Endodermal cell (in vitro differentiated cells): ENCODE measurements at places on chromosomes 2 and 18.

DNA sequence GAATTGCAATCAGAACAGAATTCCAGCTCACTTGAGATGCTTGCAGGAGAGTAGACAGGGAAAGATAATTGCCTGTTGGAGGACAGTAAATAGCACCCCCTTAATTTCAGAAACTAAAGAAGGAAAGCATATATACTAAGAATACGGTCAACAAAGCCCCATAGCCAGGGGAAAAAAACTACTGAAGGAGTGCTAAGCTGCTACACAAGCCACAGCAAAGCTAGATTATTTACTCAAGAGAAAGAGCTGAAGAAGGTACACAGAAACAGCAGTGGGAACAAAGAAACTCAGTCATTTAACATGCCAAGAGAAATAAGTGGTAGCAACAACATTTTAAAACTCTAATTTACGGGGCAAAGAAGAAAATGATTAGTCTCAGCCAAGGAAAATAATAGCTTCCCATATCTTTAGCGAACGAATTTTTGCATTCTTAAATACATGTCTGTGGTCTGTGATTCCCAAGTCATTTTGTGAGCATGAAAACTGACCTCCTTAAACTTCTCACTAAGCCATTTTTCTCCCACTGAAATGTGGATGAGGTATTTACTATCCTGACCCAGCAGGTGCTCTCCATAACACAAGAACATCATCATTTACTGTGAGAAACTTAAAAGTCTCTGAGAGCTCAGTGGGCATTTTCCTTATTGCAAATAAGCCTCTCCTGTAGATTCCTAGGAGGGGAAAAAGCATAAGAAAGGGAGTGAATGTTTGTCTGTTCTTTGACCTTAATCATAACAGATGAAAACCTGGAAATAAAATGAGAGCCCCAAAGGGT is 196.0 kb downstream of the PAX3 start:
- DNase-seq, result no peak

DNA sequence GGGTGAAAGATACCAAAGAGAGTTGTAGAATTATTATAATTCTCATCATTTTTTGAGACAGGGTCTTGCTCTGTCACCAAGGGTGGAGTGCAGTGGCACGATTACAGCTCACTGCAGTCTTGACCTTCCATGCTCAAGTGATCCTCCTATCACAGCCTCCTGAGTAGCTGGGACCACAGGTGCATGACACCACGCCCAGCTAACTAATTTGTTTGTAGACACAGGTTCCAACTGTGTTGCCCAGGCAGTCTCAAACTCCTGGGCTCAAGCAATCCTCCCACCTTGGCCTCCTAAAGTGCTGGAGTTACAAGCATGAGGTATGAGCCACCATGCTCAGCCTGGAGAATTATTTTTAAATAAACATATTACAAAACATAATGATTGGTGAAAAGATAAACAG is 92.8 kb upstream of the MSH6 start:
- no peak for DNase-seq

- no peak for DNase-seq
These were observed 25.9 kb downstream of the COLEC11 start for GRCh38 chr2:3620834-3621233.

DNA sequence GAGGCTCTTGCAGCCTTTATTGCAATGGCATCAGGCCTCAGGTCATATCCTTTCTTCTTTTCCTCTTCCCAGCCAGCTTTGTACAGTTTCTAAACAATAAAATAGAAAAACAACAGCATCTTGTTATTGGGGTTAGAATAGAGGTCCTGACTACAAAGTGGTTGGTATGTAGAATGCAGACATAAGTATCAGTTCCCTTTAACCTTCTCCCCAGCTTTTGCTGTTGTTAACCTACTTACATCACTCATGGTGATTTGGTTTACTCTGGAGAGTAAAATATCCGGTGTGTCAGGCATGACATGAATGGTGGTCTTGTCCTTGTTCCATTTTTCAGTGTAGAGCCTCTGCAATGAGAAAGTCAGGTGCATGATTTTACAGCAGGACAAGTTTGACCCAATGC is 69.8 kb downstream of the NEB start:
- no peak for DNase-seq

DNA sequence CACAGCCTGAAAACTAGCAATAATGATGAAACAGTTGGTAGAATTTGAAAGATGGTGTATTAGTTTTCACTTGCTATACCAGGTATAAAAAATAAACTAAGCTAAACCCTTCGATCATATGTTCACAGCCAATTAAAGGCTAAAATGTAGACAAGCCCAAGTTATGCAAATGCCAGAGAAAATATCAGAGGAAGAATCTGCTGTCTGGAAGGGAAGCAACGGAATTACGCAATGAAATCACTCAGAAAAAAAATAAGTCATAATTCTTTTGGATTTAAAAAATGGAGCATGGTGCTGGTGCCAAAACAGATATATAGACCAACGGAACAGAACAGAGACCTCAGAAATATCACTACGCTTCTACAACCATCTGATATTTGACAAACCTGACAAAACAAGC is 108.3 kb downstream of the ARL4C start:
- DNase-seq, result no peak

DNA sequence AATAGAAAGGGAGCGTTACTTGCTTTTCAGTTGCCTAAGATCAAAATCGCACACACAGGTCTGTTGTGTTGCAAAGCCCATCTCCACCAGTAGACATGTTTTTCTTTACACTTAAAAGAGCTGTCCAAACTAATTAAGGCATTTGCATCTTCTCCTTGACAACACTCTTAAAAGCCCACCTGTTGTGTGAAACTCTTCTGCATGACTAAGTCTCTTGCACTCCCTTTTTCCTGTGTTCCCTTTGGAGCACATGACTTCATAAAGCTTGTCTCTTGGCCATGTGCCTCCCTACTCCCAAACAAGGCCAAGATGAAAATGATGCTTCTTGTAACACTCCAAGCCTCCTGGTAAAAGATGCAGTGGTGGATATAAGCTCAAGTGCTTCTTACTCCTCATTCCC is 26.1 kb downstream of the PID1 start:
- DNase-seq, result no peak

GRCh38 chr2:185618625-185619024 is 120.0 kb upstream of the FSIP2 start:
- DNase-seq, result peak; percentile 41

- no peak for DNase-seq
These were observed 37.5 kb upstream of the L3MBTL4 start for GRCh38 chr18:6452194-6452593.

- DNase-seq, result no peak
These were observed 86.6 kb downstream of the ACOXL start for GRCh38 chr2:110818767-110819481.

DNA sequence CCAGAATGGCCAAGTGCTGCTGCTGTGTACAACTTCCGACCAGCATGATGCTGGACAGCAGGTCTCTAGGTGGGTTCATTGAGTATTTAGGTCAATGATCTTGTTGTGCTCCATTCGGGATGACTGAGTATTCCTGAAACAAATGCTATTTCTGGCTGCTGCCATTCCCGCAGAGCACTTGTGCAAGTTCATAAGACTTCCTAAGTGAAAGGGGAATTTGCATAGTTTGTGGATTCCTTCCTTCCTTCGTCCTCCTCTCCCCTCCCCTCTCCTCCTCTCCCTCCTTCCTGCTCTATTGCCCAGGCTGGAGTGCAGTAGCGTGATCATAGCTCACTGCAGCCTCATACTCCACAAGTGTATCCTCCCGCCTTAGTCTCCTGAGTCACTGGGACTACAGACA is 40.4 kb downstream of the LDLRAD4 start:
- DNase-seq, result no peak

DNA sequence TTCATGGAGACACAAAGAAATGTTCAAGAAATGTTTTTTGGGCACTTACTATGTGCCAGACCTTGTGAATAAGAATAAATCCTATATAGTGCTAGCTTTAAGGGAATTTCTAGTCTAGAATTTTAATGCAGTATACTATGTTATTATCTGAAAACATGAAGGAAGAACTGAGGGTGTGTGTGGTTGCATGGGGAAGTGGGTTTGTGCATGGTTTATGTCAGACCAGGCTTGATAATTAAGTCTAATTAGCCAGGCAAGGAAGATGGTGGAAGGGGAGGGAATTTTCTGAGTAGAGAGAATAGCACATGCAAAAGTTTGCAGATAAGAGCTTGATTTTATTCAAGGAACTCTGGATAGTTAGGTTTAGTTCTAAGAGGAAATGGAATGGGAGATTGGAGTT is 6.5 kb downstream of the RBBP8 start:
- DNase-seq, result no peak

DNA sequence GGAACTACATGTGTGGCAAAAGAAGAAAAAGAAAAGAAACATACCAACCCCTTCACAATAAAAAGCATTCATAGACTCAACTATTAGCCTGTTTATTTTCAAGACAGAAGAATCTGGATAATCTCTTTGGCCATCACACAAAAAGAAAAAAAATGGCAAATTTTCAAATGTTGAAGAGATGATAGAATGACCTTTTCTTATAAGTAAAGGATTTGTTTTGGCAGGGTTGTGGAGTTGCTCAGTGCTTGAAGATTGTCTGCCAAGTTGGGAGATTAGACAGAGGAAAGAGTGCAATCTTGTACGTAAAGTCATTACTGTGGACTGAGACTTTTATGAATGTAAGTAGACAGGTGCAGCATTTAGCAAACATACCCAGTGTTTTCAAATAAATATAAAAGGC is 18.5 kb upstream of the FAM171B start:
- no peak for DNase-seq

DNA sequence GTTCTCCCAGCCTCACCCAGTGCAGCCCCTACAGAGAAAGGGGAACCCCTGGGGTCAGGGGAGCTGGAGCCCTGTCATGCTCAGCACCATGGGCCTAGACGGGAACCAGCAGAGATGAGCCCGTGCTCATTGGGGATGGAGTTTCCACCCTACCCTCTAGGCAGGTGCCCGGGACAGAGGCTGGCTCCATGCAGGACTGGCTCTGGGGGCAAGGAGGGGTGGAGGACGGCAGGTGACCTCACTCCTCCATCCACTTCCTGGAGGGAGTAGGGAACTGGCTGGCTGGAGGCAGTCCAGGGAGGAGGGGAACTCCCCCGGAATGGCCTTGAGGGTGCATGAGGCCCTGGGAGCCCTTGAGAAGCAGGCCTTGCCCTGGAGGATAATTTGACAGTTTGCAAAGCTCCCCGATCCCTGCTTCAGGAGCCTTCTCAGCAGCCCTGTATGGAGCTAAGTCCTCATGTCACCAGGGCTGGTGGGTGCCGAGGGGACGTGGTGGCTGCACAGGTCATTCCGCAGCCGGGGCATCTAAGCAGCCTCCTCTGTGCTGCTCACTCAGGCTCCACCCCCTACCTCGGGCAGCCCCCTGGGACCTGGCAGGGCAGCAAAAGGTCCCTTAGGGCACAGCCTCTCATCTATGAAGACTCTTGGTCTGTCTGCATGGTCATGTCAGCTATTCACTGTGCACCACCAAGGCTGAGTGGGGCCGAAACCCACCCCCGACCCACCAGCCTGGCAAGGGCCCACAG is 2.1 kb downstream of the NEURL3 start:
- no peak for DNase-seq

DNA sequence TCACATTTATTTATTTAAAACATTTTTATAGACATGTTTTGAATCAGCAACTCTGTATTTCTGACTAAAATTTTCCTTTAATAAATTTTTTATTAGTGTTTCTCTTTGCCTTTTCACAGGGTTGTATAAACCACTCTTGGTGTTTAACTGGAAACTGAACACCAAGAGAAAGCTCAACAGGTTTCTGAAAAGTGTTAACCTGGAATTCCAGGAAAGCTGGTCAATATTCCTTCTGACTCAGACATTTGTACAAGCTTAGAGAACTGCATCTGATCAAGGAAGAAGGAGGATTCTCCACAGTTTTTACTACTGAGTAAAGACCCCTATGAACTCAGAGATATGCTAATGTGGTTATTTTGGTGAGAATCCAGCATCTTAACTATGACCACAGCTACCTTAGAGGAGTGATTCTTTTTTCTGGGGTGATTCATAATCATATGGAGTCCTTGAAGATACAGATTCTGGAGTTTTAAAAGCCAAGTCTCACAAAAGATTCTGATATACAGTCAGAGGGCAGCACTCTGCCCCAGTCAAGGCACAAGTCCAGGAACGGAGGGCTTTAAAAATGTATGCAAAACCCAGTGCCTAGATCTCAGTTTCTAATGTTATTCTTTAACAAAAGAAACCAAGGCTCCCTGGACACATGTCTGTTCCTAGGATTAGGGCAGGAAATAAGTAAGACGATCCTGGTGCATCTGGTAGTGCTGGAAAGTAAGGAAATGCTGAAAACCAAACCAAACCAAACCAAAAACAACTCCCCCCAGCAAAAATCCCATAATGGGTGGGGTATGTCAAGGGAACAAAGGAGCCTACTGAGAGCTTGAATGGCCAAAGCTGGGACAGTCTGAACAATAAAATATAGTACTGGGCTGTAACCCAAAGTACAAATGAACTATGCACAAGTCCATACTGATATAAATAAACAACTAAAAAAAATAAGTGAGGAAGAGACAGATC is 85.1 kb upstream of the FZD5 start:
- no peak for DNase-seq

GRCh38 chr2:210356944-210357343 is 42.0 kb upstream of the MYL1 start:
- peak; percentile 69 for DNase-seq

GRCh38 chr2:60602828-60603532 is 49.5 kb upstream of the BCL11A start:
- DNase-seq, result no peak

GRCh38 chr2:24253303-24253919 is 78.6 kb downstream of the FAM228A start:
- no peak for DNase-seq

GRCh38 chr2:3639653-3640052 is 18.3 kb upstream of the ALLC start:
- DNase-seq, result peak; percentile 15

DNA sequence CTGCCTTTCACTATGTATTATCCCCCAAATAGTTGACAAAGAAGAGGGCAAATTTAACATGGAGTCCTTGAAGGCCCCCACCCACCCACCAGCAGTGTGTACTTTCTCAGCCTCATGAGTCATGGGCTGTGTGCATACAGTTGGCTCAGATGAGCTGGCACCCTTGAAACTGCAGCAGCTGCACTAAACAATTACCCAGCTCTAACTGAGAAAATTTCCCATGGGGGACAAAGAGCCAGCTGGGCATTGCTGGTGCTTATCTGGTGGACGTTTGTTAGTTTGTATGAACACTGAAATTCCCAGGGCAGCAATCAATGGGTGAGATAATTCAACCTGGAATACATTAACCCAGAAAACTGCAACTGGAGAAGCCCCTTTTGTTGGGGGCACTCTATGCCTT is 131.7 kb downstream of the GCA start:
- no peak for DNase-seq

GRCh38 chr2:45195916-45196315 is 186.7 kb upstream of the SIX2 start:
- DNase-seq, result no peak

DNA sequence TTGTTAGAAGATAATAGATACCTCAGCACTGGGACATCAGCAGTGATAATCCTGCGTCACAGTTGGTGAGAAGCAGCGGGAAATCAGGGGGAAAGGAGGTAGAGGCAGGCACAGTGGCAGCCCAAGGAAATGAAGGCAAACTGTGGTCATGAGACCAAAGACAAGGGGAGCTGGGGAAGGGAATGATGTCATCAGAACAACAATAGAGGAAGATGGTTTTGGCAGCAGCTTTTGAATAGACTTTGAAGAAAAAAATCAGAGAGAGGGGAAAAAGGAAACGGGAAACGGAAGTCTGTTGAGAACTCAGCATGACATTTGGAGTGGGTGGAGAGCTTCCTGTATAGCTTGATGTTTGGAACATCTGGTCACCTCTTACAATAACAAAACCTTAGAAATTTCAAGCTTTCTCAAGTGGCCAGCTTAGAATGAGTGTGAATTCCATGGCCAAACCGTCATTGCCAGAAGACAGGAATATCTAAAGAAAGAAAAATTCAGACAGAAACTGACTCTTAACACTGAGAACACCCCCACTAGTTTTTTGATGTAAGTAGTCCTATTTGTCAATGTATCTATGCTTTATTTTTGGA is 18.4 kb upstream of the YES1 start:
- DNase-seq, result peak; percentile 74
